ENCODE measurements at places on chromosomes 2 and 18. TPM values are rescaled to one million over a fixed set of nuclear protein-coding genes. Genes with fewer than 3 reads are reported as not detected.

The IL36B gene
- total RNA-seq, result not detected

The CEP192 gene
- total RNA-seq, result 11.2 TPM

The APLF gene
- total RNA-seq, result 1.0 TPM

The TBR1 gene
- total RNA-seq, result 0.11 TPM

The LIMS3 gene
- not detected for total RNA-seq

The DIS3L2 gene
- total RNA-seq, result 12.6 TPM

The G6PC2 gene
- total RNA-seq, result not detected

The GALNT3 gene
- not detected for total RNA-seq

The MCEE gene
- total RNA-seq, result 12.2 TPM

The CYRIA gene
- 0.14 TPM for total RNA-seq

The SOX11 gene
- not detected for total RNA-seq

The CNRIP1 gene
- 2.9 TPM for total RNA-seq

The ADRA2B gene
- 0.08 TPM for total RNA-seq

The TUBB8B gene
- not detected for total RNA-seq

The SH3YL1 gene
- 10.6 TPM for total RNA-seq

The WIPF1 gene
- total RNA-seq, result 22.7 TPM

The SNED1 gene
- 0.43 TPM for total RNA-seq

The SPP2 gene
- not detected for total RNA-seq

The ORC4 gene
- total RNA-seq, result 43.0 TPM

The LRRTM1 gene
- total RNA-seq, result not detected

The LHCGR gene
- not detected for total RNA-seq

The FBXO15 gene
- 1.6 TPM for total RNA-seq

The WNT10A gene
- total RNA-seq, result not detected

The SP110 gene
- total RNA-seq, result 6.8 TPM

The VWA3B gene
- not detected for total RNA-seq

The ANKRD30BL gene
- not detected for total RNA-seq

The ARL5A gene
- total RNA-seq, result 29.7 TPM

The NT5C1B gene
- not detected for total RNA-seq

The EFR3B gene
- 17.9 TPM for total RNA-seq

The CNOT9 gene
- total RNA-seq, result 50.2 TPM

The INSIG2 gene
- total RNA-seq, result 12.1 TPM

The PER2 gene
- total RNA-seq, result 4.5 TPM

The FIGN gene
- 3.3 TPM for total RNA-seq

The TMEM247 gene
- not detected for total RNA-seq

The SLC20A1 gene
- total RNA-seq, result 147 TPM

The VIT gene
- not detected for total RNA-seq

The LTBP1 gene
- 29.1 TPM for total RNA-seq

The NMUR1 gene
- total RNA-seq, result not detected

The PLGLB1 gene
- total RNA-seq, result 0.76 TPM

The CCBE1 gene
- total RNA-seq, result 5.8 TPM

The ADGRF3 gene
- total RNA-seq, result 0.07 TPM

The CNDP1 gene
- not detected for total RNA-seq

The GPR55 gene
- not detected for total RNA-seq

The PPP1R1C gene
- total RNA-seq, result 2.0 TPM

The SAG gene
- total RNA-seq, result not detected

The TRIM43 gene
- 0.05 TPM for total RNA-seq

The RAMP1 gene
- not detected for total RNA-seq

The AQP4 gene
- not detected for total RNA-seq

The SPDYA gene
- 0.15 TPM for total RNA-seq

The LDLRAD4 gene
- 1.7 TPM for total RNA-seq

The CXCR2 gene
- total RNA-seq, result not detected

The FBXO48 gene
- total RNA-seq, result 0.71 TPM

The DPY30 gene
- total RNA-seq, result 119 TPM

The TBC1D8 gene
- total RNA-seq, result 38.3 TPM

The MYCN gene
- total RNA-seq, result not detected

The SLC30A3 gene
- 4.8 TPM for total RNA-seq

The IL1R2 gene
- total RNA-seq, result 0.71 TPM

Data from A549 treated with DMSO at 1 μM for 4 hours (cell line).